ENCODE measurements at places on chromosomes 7 and 10.
A peak's percentile ranks its signal among the peaks of the same experiment; 100 is the strongest.

- no peak for DNase-seq
These were observed 10.7 kb downstream of the HIP1 start for GRCh38 chr7:75727881-75728593.

GRCh38 chr10:71225291-71226058, 13.1 kb downstream of the UNC5B start:
- peak; percentile 48 for DNase-seq

GRCh38 chr7:66353547-66353946, 148.4 kb downstream of the TPST1 start:
- DNase-seq: no peak

DNA sequence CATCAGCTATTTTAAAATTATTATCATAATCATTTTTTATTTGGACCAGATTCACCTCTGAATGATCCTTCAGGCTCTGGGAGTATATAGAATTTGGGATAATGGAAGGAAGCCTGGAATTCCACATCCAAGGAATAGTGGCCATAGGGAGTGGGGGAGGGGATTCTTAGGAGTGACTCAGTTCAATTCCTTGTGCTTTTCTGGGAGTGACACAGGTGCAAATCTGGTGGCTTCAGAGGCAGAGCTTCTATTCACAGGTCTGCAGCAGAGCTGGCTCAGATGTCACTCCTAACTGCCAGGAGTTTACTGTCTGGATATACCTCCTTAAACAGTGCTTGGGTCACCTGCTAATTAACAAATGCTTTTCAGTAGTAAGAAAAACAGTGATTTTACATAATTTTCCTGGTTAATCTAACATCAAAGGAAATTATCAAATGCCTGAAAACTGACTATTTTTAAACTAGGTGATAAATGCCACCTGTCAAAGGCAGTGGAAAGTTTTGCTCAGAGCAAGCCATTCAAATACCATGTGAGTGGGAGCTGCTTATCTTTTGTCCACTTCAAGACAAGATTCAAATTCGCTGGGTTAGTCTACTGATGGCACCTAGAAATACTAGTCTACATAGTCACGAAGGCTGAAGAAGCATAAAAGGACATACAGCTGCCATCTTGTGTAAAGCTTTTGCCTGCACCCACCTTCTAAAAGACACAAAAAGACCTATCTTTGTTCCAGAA, 106.7 kb upstream of the LAMB4 start:
- DNase-seq: no peak

- DNase-seq: no peak
These were observed 67.8 kb upstream of the PCBD1 start for GRCh38 chr10:70956029-70956759.

DNA sequence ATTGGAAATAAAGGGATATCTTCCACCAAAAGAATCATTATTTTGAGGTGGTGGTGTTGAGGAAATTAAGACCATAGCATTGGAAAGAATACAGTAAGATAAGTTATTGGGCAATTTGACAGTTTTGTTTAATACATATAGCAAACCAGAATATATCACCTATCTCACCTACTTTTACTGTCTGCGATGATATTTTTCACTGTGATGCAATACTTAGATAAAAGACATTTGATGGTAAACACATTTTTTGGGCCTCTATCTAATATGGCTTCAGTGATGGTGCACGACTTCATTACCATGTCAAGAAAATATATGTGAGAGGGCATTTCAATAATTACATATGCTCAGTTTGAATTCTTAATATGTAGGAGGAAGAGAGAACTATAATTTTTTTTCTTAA, 93.7 kb upstream of the MAGI2 start:
- DNase-seq: no peak

DNA sequence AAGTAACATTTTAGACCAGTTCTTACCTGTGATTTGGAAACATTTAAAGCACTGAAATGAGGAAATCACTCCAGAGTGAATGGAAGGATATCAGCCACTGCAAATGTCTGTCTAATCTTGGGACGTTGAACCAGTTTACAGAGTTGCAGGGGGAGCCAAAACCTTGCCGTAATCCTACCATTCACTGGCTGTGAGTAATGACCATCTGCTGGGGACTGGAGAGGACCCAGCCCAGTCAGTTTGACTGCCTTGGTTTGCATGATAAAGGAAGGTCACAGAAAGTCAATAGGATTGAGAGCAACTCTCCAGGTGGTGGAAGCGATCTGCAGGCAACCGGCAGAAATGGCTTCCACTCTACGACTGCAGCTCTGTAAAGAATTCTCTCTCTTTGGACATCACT, 167.2 kb downstream of the AKR1D1 start:
- peak; percentile 79 for DNase-seq

DNA sequence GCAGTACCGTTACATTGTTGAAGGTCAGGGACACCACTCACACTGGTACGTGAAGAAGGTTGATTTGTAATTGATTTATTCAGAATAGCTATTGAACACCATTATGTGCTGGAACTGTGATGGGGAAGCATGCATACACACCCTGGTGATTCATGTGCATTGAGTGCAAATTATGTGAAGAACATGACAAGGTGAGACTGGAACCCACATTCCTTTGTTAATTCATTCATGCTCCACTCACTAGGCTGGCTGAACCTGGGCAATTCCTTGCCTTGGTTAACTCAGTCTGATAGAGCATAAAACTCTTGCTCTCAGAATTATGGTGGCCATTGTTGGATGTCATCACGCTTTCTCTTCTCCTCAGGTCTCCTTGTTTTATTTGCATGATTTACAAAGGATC, 67.3 kb upstream of the TPK1 start:
- no peak for DNase-seq

DNA sequence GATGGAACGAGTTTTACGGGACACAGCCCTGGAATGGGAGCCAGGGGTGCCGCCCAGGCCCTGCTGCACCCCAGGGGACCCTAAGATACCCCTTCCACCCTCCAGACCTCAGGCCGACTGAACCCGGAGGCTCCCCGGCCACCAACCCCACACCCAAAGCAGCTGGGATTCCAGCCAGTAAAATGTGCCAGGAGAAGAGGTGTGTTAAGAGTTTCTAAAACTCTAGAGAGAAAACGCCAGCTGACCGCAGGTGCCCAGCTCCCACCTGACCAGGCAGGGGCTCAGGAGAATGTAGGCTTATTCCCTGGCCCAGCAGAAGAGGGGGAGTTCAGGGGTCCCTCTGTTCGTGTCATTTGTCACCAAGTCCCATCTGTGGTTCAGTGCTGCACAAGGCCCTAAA, 17.5 kb downstream of the NUDT1 start:
- DNase-seq: no peak

- no peak for DNase-seq
These were observed 884 bp downstream of the ICA1 start for GRCh38 chr7:8260871-8261694.

DNA sequence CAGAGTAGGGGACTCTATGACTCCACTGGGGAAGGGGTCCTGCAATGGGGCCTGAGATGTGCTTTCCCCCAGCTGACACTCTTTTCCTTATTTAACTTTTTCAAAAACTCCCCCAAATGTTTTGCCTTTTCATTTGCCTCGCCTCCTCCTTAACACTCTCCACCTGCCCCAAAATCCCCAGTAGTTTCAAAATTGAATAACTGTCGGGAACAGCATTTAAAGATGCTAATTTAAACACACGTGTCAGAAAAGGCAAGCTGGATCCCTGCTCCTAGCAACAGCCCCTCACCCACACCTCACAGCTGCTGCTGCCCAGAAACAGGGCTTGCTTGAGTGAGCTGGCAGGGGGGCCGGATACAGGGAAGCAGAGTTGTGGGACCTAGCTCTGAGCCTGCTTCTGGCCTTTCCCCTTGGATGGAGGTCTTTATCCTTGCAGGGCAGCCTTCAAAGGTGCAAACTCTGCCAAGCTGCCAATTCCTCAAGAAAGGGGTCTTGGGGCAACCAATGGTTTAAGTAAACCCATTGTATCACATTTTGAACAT, 115.3 kb downstream of the KCNMA1 start:
- peak; percentile 15 for DNase-seq

- no peak for DNase-seq
These were observed 6.2 kb downstream of the TACR2 start for GRCh38 chr10:69410487-69410886.

GRCh38 chr7:36473454-36474282, 84.0 kb downstream of the ANLN start:
- DNase-seq: no peak

DNA sequence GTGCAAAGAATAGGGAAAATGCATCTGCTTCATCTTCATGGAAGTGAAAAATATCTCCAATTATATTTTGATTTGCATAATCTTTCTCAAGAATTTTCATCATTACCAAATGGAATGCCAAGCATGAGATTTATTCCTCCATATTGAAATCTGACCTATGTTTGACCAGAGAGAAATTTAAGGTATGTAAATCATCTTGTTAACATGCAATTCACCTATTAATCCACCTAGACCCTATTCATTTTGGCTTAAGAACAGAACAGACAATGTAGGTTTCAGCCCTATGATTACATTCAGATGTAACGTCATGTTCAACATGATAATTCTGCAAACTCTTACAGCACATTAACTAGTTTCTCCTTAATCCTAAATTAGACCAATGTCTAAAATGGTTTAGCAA, 30.8 kb upstream of the TMEM140 start:
- no peak for DNase-seq

DNA sequence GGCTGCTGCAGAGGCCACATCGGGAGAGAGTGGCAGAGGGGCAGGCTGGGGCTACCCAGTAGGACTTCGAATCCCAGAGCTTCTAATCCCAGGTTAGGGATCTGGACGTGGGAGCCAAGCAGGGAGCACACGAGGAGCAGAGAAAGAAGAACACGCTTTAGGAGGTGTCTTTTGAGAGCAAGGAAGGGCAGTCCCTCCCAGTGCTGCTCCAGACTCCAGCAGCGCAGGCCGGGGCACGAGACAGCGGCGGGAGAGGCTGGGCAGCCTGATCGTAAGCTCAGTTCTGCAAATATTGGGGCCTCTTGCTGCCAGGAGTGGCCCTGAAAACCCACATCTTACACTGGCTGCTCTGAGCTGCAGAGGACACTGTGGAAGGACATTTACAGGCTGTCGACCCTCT, 75.9 kb downstream of the HIPK2 start:
- DNase-seq: no peak

DNA sequence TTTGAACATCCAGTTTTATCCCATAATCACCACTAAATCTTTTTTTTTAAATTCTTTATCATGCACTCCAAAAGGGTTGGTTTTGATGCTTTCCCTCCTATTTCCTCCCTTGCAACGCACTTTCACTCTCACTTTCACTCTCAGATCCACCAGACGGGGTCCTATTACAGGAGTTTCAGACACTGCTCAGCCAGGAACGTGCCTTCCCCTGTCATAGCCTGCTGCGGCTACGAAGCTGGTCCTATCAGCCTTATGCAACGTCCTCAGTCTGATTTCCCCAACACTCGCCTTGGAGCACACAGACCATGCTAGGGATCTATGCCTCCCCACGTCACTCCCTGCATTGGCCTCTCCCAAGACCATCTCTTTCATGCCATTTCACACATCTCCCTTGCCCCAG, 23.4 kb downstream of the ZPBP start:
- no peak for DNase-seq

GRCh38 chr10:8437896-8438295, 383.4 kb downstream of the GATA3 start:
- DNase-seq: no peak

- no peak for DNase-seq
These were observed 1.5 kb upstream of the SKIDA1 start for GRCh38 chr10:21526860-21527597.

- no peak for DNase-seq
These were observed 53.8 kb upstream of the SLC16A12 start for GRCh38 chr10:89589101-89589720.

GRCh38 chr7:528451-528850, 8.8 kb upstream of the PDGFA start:
- DNase-seq: no peak

GRCh38 chr10:102465466-102465865, 14.1 kb upstream of the C10orf95 start:
- no peak for DNase-seq

- DNase-seq: no peak
These were observed 216.0 kb downstream of the GPAM start for GRCh38 chr10:111967547-111967946.

GRCh38 chr10:132652446-132652845, 114.9 kb downstream of the INPP5A start:
- DNase-seq: no peak

- no peak for DNase-seq
These were observed 335.3 kb downstream of the SUGCT start for GRCh38 chr7:40470091-40470592.

DNA sequence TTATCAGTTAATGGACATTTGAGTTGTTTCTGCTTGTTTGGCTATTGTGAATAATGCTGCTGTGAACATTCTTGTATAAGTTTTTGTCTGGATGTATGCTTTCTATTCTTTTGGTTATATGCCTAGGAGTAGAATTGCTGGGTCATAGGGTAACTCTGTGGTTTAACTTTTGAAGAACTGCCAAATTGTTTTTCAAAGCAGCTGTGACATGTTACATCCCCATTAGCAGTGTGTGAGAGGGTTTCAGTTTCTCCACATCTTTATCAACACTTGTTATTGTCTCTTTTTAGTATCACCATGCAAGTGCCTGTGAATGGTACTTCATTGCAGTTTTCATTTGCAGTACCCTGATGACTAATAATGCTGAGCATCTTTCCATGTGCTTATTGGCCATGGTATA, 2.1 kb upstream of the NDUFB8 start:
- DNase-seq: no peak

DNA sequence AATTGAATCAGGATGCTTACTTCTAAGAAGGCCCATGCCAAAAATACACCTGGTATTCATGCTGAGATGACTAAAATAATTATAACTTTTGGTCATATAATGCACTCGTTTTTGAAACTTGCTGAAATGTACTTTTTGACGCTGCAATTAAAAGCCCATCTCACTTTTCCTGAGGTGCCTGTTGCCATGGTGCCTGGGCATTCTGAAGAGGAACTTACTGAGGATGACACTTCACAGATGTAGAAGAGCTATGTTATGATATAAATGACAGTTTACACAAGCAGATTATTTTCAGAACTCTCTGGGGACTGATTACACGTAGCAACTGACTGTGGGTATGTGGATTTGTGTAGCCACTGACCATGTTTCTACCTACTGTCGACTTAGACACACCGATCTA, 182.4 kb downstream of the TPK1 start:
- no peak for DNase-seq

- no peak for DNase-seq
These were observed 62.6 kb downstream of the RASGEF1A start for GRCh38 chr10:43204042-43204942.

- DNase-seq: no peak
These were observed 21.5 kb upstream of the TMEM213 start for GRCh38 chr7:138776166-138776833.

DNA sequence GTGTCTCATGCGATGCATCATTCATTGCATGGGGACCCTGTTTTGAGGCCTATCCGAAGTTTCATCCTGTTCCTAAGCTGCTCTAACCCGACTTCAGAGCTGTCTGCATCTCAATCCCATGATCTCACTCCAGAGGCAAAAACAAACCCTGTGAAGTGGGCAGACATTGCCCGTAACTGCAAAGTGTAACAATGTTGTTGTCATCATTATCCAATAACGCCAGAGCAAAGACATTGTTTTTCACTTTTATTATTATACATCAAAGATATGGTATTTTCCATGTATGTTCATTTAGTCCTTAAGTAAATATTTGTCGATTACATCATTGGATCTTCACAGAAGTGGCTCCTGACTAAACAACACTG, 246.7 kb downstream of the KLF6 start:
- no peak for DNase-seq
